Caki2 (cell line): ENCODE measurements at places on chromosomes 2 and 18.

GRCh38 chr2:54553775-54554174 lies 97.6 kb downstream of the SPTBN1 start:
- DNase-seq, result no peak

- DNase-seq, result no peak
Observed at GRCh38 chr2:155266583-155266982, 568.1 kb downstream of the KCNJ3 start.

GRCh38 chr2:64277101-64277849 lies 133.1 kb upstream of the PELI1 start:
- peak; percentile 53 for DNase-seq

DNA sequence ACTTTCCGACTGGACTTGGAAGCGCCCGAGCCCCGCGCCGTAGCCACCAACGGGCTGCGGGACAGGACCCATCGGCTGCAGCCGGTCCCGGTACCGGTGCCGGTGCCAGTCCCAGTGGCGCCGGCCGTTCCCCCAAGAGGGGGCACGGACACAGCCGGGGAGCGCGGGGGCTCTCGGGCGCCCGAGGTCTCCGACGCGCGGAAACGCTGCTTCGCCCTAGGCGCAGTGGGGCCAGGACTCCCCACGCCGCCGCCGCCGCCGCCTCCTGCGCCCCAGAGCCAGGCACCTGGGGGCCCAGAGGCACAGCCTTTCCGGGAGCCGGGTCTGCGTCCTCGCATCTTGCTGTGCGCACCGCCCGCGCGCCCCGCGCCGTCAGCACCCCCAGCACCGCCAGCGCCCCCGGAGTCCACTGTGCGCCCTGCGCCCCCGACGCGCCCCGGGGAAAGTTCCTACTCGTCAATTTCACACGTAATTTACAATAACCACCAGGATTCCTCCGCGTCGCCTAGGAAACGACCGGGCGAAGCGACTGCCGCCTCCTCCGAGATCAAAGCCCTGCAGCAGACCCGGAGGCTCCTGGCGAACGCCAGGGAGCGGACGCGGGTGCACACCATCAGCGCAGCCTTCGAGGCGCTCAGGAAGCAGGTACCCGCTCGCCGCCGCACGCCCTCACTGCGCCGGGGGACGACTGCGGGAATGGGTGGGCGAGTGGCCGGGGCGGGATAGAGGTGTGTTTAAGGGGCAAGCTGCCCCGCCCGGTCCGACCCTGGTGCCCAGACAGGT lies 713 bp downstream of the ATOH8 start:
- no peak for DNase-seq

- peak; percentile 2 for DNase-seq
Observed at GRCh38 chr2:159939946-159940345, 122.5 kb downstream of the PLA2R1 start.

DNA sequence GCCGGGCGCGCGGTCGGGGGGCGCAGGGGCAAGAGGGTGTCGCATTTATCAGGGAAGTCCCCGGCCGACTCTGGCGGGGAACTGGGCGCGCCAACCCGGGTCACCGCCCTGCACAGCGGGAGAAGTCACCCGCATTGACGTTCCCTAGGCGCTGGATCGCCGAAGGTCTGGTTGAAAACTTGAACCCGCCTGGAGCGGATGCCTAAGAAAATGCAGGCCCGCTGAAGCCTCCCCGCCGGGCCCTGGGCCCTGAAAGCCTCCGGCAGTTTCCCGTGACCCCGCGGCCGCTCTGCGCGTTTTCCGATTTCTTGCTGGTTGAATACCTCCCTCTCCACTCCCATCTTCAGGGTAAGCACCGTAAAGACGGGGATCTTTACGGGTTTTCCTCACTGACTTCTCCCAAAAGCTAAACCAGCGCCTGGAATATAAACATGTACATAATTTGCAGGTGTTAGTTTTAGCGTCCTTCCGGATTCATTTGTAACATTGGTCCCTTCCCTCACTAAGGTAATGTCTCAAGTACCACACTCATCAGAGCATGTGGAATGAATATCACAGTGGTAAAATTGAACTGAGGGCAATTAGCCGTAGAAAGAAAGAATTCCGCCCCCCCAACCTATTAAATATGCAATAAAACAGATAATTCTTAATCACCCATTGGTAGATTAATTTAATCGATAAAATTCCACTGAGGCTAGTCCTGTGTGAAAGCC lies 675 bp upstream of the SPIRE1 start:
- DNase-seq, result peak; percentile 61

GRCh38 chr18:26405190-26405801 lies 143.1 kb downstream of the KCTD1 start:
- peak; percentile 37 for DNase-seq

DNA sequence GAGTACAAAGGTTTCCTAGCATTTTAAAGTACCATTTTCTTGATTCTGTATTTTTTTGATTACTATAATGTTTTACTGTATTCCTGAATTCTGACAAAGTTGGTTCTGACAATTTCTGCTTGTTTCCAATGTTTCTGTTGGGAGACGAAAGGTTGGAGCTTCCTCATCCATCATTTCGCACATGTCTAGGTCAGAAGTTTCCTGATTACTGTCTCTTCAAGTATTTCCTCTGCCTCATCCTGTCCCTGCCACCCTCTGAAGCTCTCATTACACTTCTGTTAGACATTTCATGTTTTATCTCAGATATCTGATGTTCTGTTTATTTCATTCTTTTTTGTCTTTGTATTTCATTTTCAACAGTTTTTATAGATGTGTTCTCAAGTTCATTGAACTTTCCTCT lies 895.8 kb downstream of the TSN start:
- no peak for DNase-seq

GRCh38 chr2:3348767-3349166 lies 28.9 kb downstream of the EIPR1 start:
- no peak for DNase-seq

DNA sequence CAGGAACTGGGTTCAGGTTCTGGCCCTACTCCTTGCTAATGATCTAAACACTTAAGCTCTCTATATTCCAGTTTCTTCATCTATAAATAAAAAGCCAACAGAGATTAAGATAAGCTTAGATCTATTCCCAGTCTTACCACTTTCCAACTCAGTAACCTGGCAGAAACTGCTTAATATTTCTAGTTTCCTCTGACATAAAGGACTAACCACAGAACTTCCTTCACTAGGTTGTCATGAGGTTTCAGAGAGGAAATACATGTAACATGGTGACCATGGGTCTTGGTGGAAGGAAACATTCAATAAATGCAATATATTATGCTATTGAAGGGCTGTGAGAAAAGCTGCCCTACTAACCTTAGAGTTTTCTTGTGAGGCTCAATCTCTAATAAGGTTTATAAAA lies 114.4 kb upstream of the PDE1A start:
- DNase-seq, result no peak
